ENCODE measurements at places on chromosomes 6 and 20. TPM values are rescaled to one million over a fixed set of nuclear protein-coding genes. Genes with fewer than 3 reads are reported as not detected.
A peak's percentile ranks its signal among the peaks of the same experiment; 100 is the strongest.

DNA sequence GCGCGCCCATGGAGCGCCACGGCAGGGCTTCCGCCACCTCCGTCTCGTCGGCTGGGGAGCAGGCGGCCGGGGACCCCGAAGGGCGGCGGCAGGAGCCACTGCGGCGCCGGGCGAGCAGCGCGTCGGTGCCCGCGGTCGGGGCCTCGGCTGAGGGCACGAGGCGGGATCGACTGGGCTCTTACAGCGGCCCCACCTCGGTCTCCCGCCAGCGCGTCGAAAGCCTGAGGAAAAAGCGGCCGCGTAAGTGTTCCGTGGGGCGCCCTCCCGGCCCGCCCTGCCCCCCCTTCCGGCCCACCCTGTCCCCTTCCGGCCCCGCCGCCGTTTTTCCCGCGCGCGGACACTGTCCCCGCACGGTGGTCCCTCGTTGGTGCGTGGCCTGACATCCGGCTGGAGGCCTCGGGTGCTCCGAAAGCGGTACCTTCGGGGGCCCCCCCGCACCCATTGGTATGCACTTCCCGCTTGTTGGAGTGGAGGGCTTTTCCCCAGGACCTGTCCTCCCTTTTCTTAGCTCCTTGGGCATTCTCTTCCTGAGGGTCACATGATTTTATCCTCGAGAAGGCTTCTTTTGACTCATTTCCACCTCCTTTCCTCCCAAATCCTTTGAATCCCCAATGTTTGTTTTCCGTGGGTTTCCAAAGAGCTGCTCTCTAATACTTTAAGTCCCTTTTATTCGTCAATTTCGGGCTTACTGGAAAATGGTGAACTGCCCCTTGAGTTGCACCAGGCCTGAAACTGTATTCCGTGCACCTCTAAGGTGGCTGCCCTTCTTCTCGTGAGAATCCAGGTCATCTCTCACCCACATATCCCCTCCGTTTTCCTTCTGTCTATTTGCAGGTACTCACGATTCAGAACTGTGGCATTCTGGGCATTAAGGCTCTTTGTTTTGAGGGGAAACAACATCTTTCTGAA is 556 bp downstream of the PANK2 start:
- DNase-seq = peak; percentile 79

GRCh38 chr20:19813846-19814640 is 56.0 kb downstream of the RIN2 start:
- DNase-seq = no peak

- DNase-seq = no peak
Measured at GRCh38 chr6:145086197-145086596, 649.1 kb downstream of the EPM2A start.

GRCh38 chr6:157995458-157995857 is 13.8 kb downstream of the SYNJ2 start:
- no peak for DNase-seq

DNA sequence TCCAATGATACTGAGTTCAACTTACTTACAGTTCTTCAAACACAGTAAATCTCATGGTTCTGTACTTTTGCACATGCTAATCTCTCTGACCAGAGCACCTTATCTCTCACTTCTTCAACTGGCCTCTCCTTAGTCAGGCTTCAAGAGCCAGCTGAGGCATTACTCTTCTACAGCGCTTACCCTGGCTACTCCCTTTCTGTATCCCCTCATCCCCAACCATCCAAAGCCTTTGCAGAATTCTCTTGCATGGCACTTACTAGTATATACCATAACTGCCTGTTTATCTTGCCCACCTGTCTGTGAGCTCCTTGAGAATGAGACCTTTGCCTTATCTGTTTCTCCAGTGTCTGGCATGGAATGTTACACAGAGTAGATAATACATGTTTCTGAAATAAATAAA is 49.2 kb downstream of the SESN1 start:
- no peak for DNase-seq

- no peak for DNase-seq
Measured at GRCh38 chr6:38051819-38052434, 232.4 kb downstream of the ZFAND3 start.

DNA sequence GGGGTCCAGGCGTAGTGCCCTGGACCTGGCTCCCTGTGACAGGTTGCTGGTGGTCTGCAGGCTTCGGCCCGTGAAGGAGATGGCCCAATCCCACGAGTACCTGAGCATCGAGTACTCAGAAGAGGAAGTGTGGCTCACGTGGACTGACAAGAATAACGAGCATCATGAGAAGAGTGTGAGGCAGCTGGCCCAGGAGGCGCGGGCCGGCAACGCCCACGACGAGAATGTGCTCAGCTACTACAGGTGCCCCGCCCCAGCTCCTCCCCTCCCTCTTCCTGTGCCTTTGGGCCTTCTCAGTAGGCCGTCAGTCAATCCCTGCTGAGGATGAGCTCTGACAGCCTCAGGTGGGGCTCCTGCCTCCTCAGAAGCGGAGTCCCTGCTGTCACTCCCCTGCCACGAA is 42.6 kb downstream of the UQCC2 start:
- peak; percentile 86 for DNase-seq

- no peak for DNase-seq
Measured at GRCh38 chr6:134005800-134006199, 46.6 kb downstream of the SLC2A12 start.

GRCh38 chr6:70843328-70843918 is 113.4 kb downstream of the B3GAT2 start:
- no peak for DNase-seq

- DNase-seq = no peak
Measured at GRCh38 chr6:128863983-128864382, 19.0 kb upstream of the LAMA2 start.

- DNase-seq = no peak
Measured at GRCh38 chr20:3820901-3821727, 767 bp downstream of the AP5S1 start.

DNA sequence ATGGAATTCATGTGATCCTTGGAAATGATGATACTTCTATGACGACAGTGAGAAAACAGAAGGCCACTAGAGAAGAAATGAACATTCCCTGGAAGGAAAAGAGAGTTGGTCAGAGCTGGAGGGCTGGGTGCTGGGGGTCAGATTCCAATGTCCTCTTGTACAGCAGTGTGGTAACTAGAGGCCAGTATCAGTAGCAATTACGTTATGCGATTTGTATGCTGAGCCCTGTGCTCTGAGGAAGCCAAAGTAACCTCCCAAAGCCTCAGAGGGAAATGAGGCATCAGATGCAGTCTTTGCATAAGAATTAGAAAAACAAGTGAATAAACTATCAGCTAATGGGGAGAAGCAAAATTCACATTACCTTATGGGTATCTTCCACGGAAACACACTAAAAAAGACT is 65.5 kb upstream of the SLC4A11 start:
- DNase-seq = no peak

GRCh38 chr6:3615391-3616380 is 135.8 kb downstream of the PXDC1 start:
- DNase-seq = no peak

- no peak for DNase-seq
Measured at GRCh38 chr6:104930939-104931338, 26.0 kb upstream of the LIN28B start.

DNA sequence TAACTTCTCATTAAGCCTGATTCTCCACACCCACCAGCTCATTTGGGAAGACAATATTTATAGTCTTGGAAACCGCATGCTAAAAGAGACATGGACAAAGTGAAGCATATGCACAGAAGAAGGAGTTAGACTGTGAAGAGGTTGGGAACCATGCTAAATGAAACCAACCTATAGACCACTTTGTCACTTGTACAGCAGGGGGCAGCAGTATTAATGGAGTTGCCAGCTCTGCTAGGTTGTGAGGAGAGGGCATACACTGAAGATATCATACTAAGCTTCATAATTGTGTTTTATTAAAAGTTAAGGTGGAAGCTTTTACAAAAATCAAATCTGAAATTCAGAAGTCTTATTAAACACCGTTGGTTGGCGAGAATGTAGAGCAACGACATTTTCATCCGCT is 38.3 kb upstream of the HMGCLL1 start:
- DNase-seq = no peak

DNA sequence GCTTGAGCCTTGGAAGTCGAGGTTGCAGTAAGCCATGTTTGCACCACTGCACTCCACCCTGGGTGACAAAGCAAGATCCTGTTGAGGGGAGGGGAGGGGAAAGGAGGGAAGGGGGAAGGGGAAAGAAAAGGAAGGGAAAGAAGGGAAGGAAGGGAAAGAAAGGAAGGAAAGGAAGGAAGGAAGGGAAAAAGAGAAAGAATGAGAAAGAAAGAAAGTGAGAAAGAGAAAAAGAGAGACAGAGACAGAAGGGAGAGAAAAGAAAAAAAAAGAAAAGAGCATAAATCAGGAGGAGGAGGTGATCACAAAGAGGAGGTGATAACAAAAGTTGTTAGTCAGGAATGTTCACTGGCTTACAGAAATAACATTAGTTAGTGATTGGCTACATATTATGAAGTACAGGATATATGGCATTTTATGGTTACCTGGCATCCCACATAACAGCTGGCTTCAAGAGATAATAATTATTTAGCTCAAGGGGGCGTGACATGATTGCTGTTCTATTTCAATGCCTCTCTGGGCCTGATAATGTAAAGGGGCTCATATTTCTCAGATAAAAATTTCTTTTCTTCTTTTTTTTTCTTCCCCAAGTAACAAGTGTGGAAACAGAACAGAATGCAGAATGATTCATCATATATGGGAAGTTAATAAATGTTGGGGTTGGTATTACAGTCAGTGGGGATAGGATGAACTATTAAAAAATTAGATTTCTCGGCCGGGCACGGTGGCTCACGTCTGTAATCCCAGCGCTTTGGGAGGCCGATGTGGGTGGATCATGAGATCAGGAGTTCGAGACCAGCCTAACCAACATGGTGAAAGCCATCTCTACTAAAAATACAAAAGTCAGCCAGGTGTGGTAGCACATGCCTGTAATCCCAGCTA is 27.1 kb downstream of the SAMHD1 start:
- no peak for DNase-seq

GRCh38 chr20:5691918-5692618 is 58.1 kb upstream of the SHLD1 start:
- DNase-seq = peak; percentile 53

GRCh38 chr20:47956268-47956995 is 171.2 kb upstream of the SULF2 start:
- DNase-seq = no peak

GRCh38 chr6:108904741-108905140 is 56.5 kb downstream of the ARMC2 start:
- DNase-seq = peak; percentile 35

- DNase-seq = peak; percentile 40
Measured at GRCh38 chr20:63854069-63854765, 7.1 kb upstream of the ABHD16B start.

GRCh38 chr6:15511248-15512125 is 151.3 kb downstream of the DTNBP1 start:
- peak; percentile 4 for DNase-seq

- DNase-seq = no peak
Measured at GRCh38 chr20:51306081-51306480, 236.4 kb downstream of the NFATC2 start.

GRCh38 chr6:53244958-53245357 is 96.3 kb upstream of the GCM1 start:
- no peak for DNase-seq

The GRM1 gene
- 0.13 TPM for total RNA-seq

The FLOT1 gene
- total RNA-seq = 133 TPM

The BTN1A1 gene
- total RNA-seq = not detected

The BPIFA1 gene
- total RNA-seq = not detected

The WFDC5 gene
- not detected for total RNA-seq

The LGSN gene
- 0.05 TPM for total RNA-seq
